ENCODE measurements at places on chromosomes 2 and 18.

DNA sequence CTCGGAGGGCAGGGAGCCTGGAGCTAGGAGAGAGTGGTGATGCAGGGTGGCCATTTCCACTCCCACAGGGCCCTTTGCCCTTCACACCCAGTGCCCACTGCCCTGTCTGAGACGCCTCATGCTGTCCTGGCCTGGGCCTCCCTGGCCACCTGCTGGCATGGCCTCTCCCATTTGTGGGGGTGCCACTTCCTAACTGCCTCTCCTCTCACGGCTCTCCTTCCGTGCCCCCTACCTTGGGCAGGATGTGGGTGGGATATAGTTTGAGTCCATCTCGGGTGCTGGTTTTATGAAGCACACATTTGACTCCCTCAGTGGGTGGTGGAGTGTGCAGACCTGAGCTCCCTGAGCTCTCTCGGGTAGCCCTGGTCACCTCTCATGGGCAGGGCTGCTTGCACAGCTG, 46.0 kb downstream of the DGKD start:
- no peak for DNase-seq

DNA sequence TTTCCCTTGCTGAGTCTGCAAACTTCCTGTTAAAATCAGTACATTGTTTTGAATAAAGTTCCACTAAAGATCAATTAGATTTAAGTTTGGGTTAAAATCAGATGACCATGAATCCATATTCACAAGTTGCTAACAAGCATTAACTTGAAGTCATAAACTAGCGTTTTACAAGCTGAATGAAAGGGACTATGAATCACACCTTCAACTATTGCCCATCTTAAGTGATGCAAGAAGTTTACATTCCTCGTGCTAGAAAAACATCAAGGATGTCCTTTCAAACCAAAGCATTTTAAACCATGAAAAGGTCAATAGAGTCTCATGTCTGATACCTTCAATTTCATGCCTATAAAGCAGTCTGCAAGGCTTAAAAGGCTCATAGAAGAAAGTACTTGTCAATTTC, 257.2 kb upstream of the SYT4 start:
- DNase-seq = no peak

GRCh38 chr18:23422751-23423418, 30.2 kb upstream of the RIOK3 start:
- no peak for DNase-seq

- DNase-seq = no peak
These were observed 167.2 kb downstream of the TCF4 start for GRCh38 chr18:55420665-55421307.

DNA sequence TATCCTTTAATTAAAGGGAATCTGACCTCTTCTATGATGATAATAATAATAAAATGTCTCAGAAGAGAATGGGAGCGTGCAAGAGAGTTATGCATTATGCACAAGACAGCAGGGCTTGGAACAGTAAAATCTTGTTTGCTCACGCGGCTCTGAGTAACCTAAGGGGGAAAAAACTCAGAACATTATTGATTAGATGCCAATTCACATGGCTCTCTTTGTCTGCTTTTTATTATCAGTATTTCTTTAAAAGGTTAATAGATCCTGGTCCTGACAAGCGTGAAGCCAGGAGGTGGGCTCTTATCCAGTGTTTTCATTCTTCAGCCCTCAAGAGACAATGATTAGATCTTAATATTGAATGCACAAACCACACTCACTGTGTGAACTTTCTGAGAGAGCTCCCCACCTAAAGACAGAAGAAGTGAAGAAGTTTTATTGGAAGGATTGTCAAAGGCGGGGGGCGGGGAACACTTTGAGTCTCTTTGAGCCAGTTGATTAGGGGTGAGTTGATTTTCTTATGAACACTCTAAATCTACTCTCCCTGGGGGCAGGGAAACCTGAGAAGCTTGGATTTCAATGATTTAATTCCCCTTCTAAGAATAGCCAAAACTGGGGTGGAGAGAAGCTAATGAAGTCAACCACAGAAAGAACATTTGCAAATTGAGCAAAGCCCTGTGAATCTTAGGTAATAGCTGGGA, 127.5 kb upstream of the CTAGE1 start:
- DNase-seq = no peak

GRCh38 chr2:37268111-37268510, 36.7 kb downstream of the NDUFAF7 start:
- DNase-seq = no peak

DNA sequence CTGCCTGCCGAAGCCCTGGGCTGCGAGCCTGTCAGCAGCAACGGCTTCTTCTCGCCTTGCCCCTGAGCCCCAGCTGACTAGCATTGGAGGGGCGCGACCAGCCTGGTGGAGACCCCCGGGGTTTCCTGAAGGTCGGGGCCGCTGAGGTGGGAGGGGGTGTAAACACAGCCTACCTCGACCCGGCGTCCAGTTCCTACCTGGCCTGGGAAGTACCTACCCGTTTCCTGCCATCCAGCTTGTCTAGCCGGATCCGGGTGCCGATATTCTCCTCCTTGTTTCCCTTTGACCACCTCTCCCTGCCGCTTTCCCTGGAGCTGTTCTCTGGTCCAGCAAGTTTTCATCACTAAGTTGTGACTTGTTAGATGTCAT, 511 bp downstream of the MOB4 start:
- no peak for DNase-seq

DNA sequence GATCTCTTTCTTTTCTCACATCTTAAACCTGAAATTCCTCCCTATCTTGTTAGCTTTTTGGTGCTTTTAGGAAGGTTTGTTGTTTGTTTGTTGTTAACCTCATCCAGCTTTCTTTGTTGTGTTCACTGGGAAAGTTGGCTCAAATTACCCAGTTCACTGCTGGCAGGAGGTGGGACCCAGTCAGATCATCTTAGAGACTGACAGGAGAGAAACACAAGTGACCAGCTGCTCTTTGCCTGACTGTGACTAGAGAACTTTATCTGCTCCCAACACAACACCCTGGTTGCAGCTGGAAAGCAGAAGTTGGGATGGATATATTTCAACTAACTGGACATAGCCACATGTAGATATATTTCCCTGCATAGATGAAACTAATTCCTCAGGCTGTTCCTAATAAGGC, 10.0 kb downstream of the MAPK4 start:
- DNase-seq = no peak

- DNase-seq = no peak
These were observed 164.5 kb downstream of the PMAIP1 start for GRCh38 chr18:60064271-60064670.

GRCh38 chr2:88599527-88599926, 27.7 kb downstream of the EIF2AK3 start:
- DNase-seq = no peak

DNA sequence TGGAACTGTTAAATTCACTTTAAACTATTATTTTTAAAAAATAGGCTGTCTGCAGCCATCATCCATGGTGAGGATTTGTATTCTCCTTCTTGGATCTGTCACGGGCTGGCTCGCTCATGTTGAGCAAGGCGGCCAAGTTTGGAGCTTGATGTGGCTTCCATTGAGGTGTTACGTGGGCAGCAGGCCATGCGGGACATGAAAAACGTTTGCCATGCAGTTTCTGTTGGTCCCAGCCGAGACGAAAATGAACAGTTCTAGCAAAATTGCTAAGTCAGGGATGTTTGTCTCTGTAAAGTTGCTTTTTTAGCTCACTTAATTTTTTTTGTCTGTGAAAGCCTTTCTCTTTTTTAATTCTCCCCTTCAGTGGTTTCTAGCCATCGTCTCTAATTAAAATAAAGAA, 70.2 kb upstream of the MGAT5 start:
- no peak for DNase-seq

- DNase-seq = peak; percentile 30
These were observed 80.4 kb downstream of the TGFA start for GRCh38 chr2:70473101-70473722.

DNA sequence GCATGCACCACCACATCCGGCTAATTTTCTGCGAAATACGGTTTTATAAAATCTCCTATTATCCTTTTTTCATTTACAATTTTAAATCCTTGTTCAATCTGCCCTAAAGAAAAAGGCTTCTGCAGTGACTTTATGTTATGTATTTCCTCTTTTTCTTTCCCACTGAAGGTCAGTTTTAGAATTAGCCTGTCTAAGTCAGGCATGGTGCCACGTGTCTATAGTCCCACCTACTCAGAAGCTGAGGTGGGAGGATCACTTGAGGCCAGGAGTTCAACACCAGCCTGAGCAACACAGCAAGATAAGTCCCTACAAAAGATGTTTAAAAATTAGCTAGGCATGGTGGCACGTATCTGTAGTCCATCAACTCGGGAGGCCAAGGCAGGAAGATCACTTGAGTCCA, 39.8 kb upstream of the TNFRSF11A start:
- no peak for DNase-seq

DNA sequence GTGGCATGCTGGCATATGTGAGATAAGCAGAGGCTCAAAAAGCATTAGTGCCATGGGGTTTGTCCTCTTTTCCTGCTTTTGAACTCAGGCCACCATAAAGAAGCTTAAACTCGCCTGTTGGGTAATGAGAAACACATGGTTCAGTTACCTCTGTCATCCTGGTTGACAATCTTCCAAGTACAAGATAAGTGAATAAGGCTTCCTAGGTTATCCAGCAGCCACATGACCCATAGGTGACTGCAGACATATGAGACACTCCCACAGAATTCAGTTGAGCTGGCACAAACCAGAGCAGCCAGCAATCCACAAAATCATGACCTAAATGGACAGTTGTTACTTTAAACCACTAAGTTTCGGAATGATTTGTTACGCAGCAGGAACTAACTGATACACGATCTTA, 97.3 kb downstream of the TACR1 start:
- no peak for DNase-seq

DNA sequence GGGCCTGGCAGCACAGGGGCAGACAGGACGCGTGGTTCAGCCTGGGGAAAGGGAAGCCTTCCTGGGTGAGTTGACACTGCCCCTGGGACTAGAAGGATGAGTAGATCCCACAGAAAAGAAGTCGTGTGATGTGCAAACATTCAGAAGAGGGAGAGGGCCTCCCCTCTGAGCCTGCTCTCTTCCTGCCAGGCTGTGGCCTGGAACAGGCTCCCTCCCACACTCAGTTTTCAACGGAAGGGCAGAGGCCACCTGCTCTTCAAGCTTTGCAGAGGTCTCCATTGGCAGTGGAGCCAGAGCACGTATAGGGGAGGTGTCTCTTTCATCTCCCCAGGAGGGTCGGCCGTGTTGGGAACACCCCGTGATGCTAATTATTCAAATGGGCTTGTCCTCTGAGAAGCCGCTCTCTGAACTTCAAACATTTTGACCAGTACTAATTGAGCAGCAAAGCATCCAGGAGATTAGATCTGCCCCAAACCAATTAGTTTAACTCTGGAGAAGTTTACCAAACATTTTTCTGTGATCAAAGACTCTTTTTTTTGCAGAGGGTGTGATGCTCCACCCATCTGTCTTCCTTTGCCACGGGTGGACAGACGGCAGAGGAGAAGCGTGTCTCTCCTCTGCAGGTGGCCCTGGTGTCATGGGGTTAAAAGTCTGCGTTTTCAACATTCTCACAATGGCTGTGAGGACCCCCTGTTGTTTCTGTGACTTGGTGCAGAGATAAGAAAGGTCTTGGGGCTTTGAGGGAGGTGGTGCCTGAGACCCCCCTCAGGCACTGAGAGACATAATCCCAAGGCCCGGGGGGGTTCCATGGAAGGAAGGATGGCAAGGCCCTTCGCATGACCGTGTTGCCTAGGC, 29.5 kb upstream of the ODC1 start:
- no peak for DNase-seq

- DNase-seq = no peak
These were observed 13.6 kb upstream of the TEX51 start for GRCh38 chr2:126884861-126885750.

All from activated naive CD4-positive, alpha-beta T cell treated with anti-CD3 and anti-CD28 coated beads, Interleukin-2, amount 10 ng/mL, durations not matched to agents 7 days and 5 days (primary cell).